ENCODE measurements at places on chromosomes 5 and 9. TPM values are rescaled to one million over a fixed set of nuclear protein-coding genes. Genes with fewer than 3 reads are reported as not detected.
A peak's percentile ranks its signal among the peaks of the same experiment; 100 is the strongest.

GRCh38 chr5:35856765-35857351, at the start of gene IL7R:
Gene IL7R (plus strand): TSS chr5:35856891. CDS start chr5:35856978, 87 bp downstream.
- peaks cover 55% of the 10 kb centered on the region for H3K4me1 ChIP-seq
- peak within 1 kb of the TSS; percentile 85 for H3K4me3 ChIP-seq
- H3K36me3 ChIP-seq: peaks cover 31% of the 10 kb centered on the region
- peak within 1 kb of the TSS; percentile 97 for H3K27ac ChIP-seq
- peak; percentile 81 for DNase-seq
- H3K27me3 ChIP-seq: no peaks in the 10 kb centered on the region

The OR1L6 gene
- total RNA-seq: not detected

DNA sequence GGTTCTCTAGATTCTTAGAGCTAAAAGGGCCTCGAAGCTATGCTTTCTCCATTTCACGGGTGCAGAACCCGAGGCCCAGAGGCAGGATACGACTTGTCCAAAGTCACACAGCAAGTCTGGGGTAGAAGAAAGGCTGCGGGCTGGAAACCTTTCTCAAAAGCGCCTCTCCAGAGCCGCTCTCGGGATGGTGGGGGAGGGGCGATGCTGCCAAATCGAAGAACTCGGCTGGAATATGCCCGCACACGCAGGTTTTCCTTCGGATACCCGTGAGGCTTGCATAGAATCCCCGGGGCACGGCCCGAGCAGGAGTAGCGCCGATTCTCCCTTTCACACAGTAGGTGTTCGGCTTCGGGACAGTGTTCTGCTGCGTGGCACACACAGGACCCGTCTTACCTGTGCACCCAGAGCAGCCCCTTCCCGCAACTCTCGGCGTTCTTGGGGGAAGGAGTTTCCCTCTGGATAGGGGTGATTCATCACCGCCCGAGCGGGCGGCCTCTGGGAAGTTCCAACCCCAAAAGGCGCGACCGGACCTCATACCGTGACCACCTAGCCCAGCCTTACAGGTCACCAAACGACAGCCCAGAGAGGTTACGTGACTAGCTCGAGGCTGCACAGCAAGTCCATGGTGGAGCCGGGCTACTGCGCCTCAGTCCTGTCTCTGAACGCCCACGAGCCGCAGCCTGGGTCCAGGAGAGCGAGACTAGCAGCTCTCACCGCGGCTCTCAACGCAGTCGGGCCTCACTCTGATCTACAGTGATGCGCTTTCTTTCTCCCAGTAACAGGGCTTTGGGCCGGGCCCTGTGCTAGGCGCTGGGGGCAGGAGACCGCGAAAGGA, 4.1 kb downstream of the PAX5 start:
- peak overlapping the region; percentile 14 for H3K4me3 ChIP-seq
- no peaks in the 10 kb centered on the region for H3K36me3 ChIP-seq
- H3K27ac ChIP-seq: no peak overlapping the region
- no peak for DNase-seq
- H3K27me3 ChIP-seq: peaks cover 87% of the 10 kb centered on the region

The SMAD5 gene
- 25.7 TPM for total RNA-seq

- no peak for DNase-seq
- no peaks in the 10 kb centered on the region for H3K27me3 ChIP-seq
- H3K4me3 ChIP-seq: no peak overlapping the region
- H3K36me3 ChIP-seq: no peaks in the 10 kb centered on the region
- H3K4me1 ChIP-seq: no peaks in the 10 kb centered on the region
Measured at GRCh38 chr9:131976157-131977108, 103.2 kb downstream of the MED27 start.

- H3K27me3 ChIP-seq: no peaks in the 10 kb centered on the region
- H3K4me1 ChIP-seq: no peaks in the 10 kb centered on the region
- no peak overlapping the region for H3K27ac ChIP-seq
- no peaks in the 10 kb centered on the region for H3K36me3 ChIP-seq
- no peak overlapping the region for H3K4me3 ChIP-seq
- no peak for DNase-seq
Measured at GRCh38 chr5:27489701-27490100, 451.3 kb upstream of the CDH9 start.

The SLC44A1 gene
- 15.2 TPM for total RNA-seq

The SLC25A2 gene
- 0.38 TPM for total RNA-seq

- no peaks in the 10 kb centered on the region for H3K4me1 ChIP-seq
- no peak overlapping the region for H3K27ac ChIP-seq
- no peak overlapping the region for H3K4me3 ChIP-seq
- DNase-seq: no peak
- no peaks in the 10 kb centered on the region for H3K27me3 ChIP-seq
- H3K36me3 ChIP-seq: no peaks in the 10 kb centered on the region
Measured at GRCh38 chr9:116365056-116365471, 211.5 kb downstream of the PAPPA start.

- H3K4me3 ChIP-seq: no peak overlapping the region
- H3K36me3 ChIP-seq: no peaks in the 10 kb centered on the region
- H3K27me3 ChIP-seq: peaks cover 20% of the 10 kb centered on the region
- no peaks in the 10 kb centered on the region for H3K4me1 ChIP-seq
- H3K27ac ChIP-seq: no peak overlapping the region
- no peak for DNase-seq
Measured at GRCh38 chr5:80034559-80034958, 589 bp upstream of the THBS4 start.

The HSPA9 gene
- total RNA-seq: 171 TPM

- H3K36me3 ChIP-seq: no peaks in the 10 kb centered on the region
- no peak for DNase-seq
- no peak overlapping the region for H3K4me3 ChIP-seq
- H3K4me1 ChIP-seq: peaks cover 6% of the 10 kb centered on the region
- no peaks in the 10 kb centered on the region for H3K27me3 ChIP-seq
- no peak overlapping the region for H3K27ac ChIP-seq
Measured at GRCh38 chr9:70557661-70558369, 143.4 kb upstream of the KLF9 start.

GRCh38 chr9:126482361-126483044, 131.2 kb upstream of the LMX1B start:
- no peak overlapping the region for H3K4me3 ChIP-seq
- H3K27ac ChIP-seq: no peak overlapping the region
- no peaks in the 10 kb centered on the region for H3K36me3 ChIP-seq
- H3K27me3 ChIP-seq: no peaks in the 10 kb centered on the region
- no peak for DNase-seq

DNA sequence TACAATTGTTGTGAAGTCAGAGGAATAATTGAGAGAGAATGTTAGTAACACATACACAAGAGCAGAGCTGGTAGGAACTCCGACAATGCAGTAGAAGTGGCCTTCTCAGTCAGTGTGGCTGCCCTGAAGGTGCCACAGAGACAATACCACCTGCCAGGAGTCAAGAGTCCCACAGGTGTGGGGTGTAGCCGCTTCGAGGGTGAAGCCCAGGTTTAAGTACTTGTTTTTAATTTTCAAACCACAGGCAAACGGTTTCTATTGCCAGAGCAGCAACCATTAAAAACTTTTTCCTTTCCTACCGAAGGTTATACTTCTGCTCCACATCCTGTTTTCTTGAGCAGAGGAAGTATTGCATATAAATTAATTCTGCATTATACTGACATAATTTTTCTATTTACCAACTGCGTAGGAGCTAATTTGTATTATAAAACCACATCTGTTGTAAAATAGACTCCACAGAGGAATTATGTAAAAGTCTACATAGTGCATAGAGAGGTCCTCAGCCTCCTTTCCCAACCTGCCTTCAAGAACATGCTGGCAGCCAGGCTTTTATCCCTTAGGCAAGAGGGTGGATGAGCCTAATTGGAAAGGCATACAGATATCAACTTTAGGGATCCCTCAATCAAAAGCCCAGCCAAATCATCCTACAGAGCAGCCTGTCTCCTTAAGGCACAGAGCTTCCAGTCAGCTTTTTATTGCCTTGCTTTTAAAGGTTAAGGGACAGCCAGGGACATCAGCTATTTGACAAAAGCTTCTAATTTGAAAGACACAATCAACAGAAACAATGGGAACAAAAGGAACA, 12.9 kb upstream of the ACTBL2 start:
- H3K4me3 ChIP-seq: no peak overlapping the region
- H3K4me1 ChIP-seq: peaks cover 38% of the 10 kb centered on the region
- peak overlapping the region; percentile 32 for H3K27ac ChIP-seq
- DNase-seq: peak; percentile 20

The LOX gene
- total RNA-seq: not detected

The S1PR3 gene
- not detected for total RNA-seq

DNA sequence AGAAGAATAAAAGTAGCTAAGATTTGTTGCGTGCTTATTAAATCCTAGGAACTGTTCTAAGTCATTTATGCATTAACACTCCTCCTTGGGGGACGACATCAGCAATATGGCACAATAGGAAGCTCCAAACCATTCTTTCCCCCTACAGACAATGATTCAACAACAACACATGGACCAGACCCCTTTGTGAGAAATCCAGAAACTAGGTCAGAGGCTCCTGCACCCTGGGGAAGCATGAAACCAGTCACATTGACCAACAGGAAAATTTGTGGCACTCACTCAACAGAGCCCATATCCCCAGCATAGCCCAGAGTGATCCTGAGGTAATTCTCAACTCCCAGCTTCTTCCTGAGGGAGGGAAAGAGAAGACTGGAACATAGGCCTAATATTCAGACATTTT, 294.4 kb downstream of the HINT1 start:
- no peak overlapping the region for H3K27ac ChIP-seq
- no peaks in the 10 kb centered on the region for H3K27me3 ChIP-seq
- DNase-seq: no peak
- no peaks in the 10 kb centered on the region for H3K36me3 ChIP-seq
- H3K4me3 ChIP-seq: no peak overlapping the region

DNA sequence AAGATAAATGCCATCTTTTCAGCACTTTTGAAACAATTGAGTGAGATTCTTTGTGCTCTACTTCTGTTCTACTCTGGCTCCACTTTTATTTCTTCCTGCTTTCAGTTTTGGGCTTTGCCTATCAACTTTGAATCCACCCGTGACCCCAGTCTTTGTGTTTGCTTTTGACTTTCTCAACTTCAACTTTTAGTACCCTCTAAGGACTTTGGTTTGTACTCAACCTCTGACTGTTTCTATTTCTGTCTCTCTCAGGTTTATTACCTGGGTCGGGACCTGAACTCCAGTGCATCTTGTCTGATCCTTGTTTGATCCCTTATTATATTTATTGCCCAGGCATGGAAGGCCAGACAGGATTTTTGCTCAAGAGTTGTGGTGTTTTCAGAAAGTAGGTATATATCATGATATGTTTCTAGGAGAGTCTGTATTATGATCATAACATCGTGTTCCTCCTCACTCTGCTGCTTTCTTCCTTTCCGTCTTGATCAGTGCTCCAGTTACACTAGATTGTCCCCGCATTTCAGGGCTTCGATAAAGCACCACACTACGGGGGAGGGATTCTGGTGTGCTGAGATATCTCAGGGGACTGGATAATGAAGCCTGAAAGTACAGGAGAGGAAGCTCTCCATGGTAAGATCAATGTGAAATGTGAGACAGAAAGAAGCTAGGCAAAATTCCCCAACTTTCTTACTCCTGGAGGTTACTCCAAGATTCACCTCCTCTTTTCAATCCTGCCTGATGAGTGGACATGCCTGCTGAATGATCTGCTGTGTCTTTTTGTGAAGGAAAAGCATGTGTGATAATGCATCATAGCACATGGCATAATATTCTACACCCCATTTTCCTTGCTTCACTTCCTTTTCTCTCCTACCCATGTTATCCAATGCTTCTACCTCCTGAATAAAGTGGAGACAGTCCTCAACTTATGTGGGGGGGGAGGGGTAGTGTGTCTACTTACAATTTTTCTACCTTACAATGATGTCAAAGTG, 155.5 kb upstream of the GRIN3A start:
- H3K27ac ChIP-seq: no peak overlapping the region
- no peaks in the 10 kb centered on the region for H3K4me1 ChIP-seq
- no peaks in the 10 kb centered on the region for H3K36me3 ChIP-seq
- no peak for DNase-seq

DNA sequence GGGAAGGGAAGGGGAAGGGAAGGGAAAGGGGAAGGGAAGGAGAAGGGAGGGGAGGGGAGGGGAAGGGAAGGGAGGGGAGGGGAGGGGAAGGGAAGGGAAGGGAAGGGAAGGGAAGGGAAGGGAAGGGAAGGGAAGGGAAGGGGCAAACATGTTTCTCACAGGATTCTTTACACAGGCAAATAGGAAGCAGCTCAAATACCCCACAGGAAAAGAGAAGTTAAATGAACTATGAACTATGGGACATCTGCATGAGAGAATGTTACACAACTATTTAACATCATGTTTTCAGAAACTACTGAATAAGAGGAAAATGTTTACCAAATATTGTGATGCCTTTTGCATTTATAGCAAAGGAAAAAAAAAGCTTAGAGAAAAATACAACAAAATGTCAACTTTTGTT, 125.4 kb upstream of the SLC30A5 start:
- H3K4me3 ChIP-seq: no peak overlapping the region
- H3K27me3 ChIP-seq: no peaks in the 10 kb centered on the region
- no peaks in the 10 kb centered on the region for H3K36me3 ChIP-seq

The OBP2B gene
- not detected for total RNA-seq

DNA sequence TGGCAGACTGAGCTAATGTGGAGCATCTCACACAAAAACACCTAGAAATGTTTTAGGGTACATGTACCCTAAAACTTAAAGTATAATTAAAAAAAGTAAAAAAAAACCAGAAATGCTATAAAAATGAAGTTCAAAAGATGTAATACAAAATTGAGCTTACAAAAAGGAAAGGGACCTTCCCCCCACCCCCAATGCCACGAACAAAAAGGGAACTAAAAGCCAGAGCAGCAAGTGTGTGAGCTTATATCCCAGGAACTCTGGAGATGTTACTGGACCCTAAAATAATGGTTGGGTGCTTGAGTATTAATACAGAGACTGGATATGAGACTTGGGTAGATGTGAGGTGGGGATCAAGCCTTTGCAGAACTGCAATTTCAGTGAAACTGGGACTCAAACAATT, 11.0 kb downstream of the SPATA9 start:
- no peaks in the 10 kb centered on the region for H3K4me1 ChIP-seq
- no peaks in the 10 kb centered on the region for H3K36me3 ChIP-seq
- H3K27ac ChIP-seq: no peak overlapping the region
- no peak overlapping the region for H3K4me3 ChIP-seq

- no peak for DNase-seq
- H3K27ac ChIP-seq: no peak overlapping the region
- no peaks in the 10 kb centered on the region for H3K36me3 ChIP-seq
- no peak overlapping the region for H3K4me3 ChIP-seq
- H3K27me3 ChIP-seq: no peaks in the 10 kb centered on the region
- no peaks in the 10 kb centered on the region for H3K4me1 ChIP-seq
Measured at GRCh38 chr5:9445826-9446388, 100.0 kb downstream of the SEMA5A start.

DNA sequence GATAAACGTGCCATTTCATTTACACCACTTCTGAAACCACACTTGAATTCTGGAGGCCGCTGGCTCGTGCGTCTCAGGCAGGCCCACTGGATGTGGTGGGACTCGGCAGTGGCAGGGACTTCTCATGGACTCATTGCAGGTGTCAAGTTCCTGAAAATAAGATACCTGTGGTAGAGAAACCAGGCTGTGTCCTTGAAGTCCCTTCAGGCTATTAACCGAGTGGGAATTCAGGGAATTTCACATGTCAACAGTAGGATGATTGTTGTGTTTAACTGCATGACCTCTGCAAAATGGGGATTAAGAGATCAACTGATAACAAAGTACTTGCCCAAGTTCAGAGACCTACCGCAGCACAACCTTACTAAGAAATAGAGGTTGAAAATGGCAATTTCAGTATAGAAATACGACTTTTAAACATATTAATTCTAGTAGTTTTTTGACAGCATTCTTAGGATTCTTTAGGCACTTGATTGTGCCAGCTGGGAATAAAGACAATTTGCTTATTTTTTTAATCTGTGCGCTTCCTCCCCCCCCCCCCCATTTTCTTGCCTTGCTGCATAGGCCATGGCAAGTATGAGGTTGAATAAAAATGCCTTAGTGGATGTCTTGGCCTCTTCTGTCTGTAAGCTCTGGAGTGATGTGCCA, 26.8 kb downstream of the TRIP13 start:
- DNase-seq: no peak
- no peaks in the 10 kb centered on the region for H3K36me3 ChIP-seq
- H3K4me3 ChIP-seq: no peak overlapping the region
- no peaks in the 10 kb centered on the region for H3K4me1 ChIP-seq
